ENCODE measurements at places on chromosomes 1 and 21. TPM values are rescaled to one million over a fixed set of nuclear protein-coding genes. Genes with fewer than 3 reads are reported as not detected.

DNA sequence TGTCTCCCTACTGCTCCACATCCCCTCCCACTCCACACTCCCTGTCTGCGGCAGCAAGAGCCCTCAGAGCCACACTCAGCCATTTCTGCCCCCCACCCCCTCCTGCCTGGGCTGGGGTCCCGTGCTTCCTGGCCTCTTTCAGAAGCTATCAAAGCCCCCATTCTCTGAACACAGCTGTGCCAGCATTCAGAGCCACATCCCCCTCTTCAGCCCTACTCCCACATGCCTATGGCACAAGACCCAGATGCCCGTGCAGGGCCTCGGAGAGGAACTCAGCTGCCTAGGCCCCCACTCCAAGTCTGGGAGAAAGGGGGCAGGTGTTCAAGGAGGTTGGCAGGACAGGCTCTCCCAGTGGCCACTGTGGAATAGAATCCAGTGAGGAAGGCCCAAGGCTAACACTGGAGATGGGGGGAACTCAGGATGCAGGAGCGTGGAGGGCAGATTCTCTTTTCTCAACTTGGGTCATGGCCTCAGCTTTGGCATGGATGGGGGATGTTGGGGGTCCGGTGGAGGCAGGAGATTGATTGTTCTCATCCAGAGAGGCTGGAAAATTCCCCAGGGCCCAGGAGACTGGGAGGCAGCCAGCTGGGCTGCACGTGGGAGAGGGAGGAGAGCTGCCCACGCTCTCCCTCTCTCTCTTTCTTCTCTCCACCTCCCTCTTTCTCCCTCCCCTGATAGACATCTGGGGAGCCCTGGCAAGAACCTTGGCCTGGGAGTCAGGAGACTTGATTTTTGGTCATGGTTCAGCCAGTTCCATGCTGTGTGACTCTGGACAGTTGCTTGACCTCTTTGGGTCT is 3.5 kb upstream of the BCAN start:
- H3K27ac ChIP-seq, result no peak overlapping the region
- DNase-seq, result no peak
- H3K4me3 ChIP-seq, result no peak overlapping the region
- peaks cover 16% of the 10 kb centered on the region for H3K27me3 ChIP-seq
- no peaks in the 10 kb centered on the region for H3K36me3 ChIP-seq
- H3K4me1 ChIP-seq, result peaks cover 8% of the 10 kb centered on the region

Gene HDGF
- 93.5 TPM for total RNA-seq

DNA sequence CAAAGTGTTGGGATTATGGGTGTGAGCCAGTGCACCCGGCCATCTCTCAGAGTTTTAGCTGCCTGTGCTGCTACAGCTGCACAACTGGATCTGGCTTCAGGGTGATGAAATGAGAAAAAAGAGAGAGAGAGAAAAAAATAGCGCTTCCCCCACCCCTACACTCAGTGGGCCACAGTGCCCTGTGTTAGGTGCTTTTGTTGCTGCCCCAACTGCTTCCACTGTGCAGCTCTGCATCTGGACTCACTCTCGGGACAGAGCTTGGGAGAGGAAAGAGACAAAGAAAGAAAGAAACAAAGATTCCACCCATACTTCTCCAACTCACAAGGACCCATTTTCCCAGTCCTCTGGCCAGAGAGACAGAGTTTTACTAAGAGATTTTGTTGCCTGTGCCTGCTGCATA is 50.4 kb downstream of the INAVA start:
- no peak for DNase-seq
- no peaks in the 10 kb centered on the region for H3K36me3 ChIP-seq
- no peaks in the 10 kb centered on the region for H3K27me3 ChIP-seq
- no peak overlapping the region for H3K4me3 ChIP-seq
- no peak overlapping the region for H3K27ac ChIP-seq
- no peaks in the 10 kb centered on the region for H3K4me1 ChIP-seq

Gene SPRR2B
- total RNA-seq, result not detected

- no peak overlapping the region for H3K4me3 ChIP-seq
- no peaks in the 10 kb centered on the region for H3K27me3 ChIP-seq
- no peaks in the 10 kb centered on the region for H3K4me1 ChIP-seq
- H3K27ac ChIP-seq, result no peak overlapping the region
Observed at GRCh38 chr1:62336638-62336994, 17.4 kb upstream of the KANK4 start.

Gene KCNN3
- total RNA-seq, result 1.8 TPM

Gene RHEX
- total RNA-seq, result 6.1 TPM

DNA sequence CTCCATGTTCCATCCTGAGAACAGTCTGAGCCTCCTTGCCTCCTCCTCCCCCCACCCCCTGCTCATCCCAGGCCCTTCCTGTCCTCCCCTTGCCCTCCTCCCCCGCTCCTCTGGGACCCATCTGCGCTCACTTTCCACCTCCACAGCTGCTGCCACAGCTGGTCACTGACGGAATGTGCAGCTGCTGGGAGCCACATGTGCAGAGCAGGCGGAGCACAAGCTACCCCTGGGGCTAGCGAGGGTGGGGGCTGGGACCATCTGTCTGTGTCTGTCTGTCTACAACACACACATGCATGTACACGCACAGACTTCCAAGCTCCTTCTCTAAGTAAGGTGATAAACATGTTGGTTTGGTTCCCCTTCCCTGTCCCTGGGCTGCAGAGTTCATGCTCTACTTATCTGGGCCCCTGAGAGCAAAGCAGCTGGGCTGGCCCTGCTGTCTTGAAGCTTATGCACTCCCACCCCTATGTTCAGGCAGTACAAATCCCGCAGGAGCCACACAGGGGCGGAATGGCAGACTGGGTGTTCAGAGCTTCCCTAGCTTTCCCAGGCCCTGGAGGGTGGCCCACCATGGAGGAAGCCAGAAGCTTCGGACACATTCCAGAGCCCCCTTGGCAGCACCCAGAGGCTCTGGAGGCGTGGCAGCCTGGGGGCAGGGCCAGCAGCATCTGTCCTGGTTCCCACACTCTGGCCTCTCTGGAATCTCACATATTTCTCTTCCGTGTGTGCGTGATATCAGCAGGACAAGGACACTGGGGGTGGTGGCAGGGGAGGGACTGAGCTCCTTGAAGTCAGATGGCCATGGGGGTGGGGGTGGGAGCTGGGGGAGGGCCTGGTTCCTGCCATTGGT is 7.0 kb upstream of the HEYL start:
- H3K4me3 ChIP-seq, result no peak overlapping the region
- peak overlapping the region; percentile 76 for H3K27ac ChIP-seq
- peaks cover 10% of the 10 kb centered on the region for H3K4me1 ChIP-seq
- no peak for DNase-seq
- no peaks in the 10 kb centered on the region for H3K27me3 ChIP-seq
- H3K36me3 ChIP-seq, result no peaks in the 10 kb centered on the region

- no peak overlapping the region for H3K27ac ChIP-seq
- H3K4me1 ChIP-seq, result no peaks in the 10 kb centered on the region
- no peak overlapping the region for H3K4me3 ChIP-seq
- H3K27me3 ChIP-seq, result no peaks in the 10 kb centered on the region
Observed at GRCh38 chr1:206568256-206568655, 44.0 kb downstream of the EIF2D start.

DNA sequence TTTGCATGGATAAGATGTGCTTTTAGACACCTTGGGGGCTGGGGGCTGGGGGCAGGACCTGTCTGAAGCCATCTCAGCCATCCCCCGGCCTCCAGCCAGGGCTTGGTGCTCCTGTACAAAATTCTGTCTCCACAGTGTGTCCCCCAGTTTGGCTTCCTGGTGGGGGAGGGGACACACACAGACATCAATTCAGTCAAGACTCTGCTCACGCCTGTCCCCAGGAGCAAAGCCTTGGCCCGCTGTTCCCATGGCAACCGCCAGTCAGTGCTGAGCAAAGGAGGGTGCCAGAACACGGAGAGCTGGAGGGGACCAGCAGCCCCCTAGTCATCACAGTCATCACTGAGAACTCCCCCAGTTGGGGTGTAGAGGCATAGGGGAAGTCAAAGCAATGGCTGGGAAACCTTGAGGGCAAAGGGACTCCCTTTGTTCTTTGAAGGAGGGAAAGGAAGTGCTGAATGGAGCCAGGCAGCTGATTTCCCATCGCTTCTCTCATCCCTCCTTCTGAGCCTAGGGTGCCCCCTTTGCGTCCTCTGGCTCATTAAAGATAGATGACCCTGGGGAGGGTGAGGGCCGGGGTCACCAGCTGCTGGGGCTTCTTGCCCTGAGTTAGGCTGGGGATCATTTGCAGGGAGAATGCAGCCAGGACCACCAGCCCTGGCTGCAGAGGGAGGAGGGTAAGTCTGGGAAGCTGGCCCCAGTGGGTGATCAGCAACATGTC is 134.9 kb upstream of the IPO9 start:
- no peak for DNase-seq
- H3K4me3 ChIP-seq, result no peak overlapping the region
- no peak overlapping the region for H3K27ac ChIP-seq

Gene S100A7
- total RNA-seq, result not detected

GRCh38 chr1:159880430-159880829 is 18.0 kb upstream of the VSIG8 start:
- no peak overlapping the region for H3K27ac ChIP-seq
- H3K36me3 ChIP-seq, result no peaks in the 10 kb centered on the region
- no peaks in the 10 kb centered on the region for H3K4me1 ChIP-seq
- DNase-seq, result no peak
- H3K27me3 ChIP-seq, result no peaks in the 10 kb centered on the region

- H3K4me3 ChIP-seq, result no peak overlapping the region
- no peaks in the 10 kb centered on the region for H3K4me1 ChIP-seq
- no peaks in the 10 kb centered on the region for H3K27me3 ChIP-seq
- H3K36me3 ChIP-seq, result no peaks in the 10 kb centered on the region
- no peak for DNase-seq
Observed at GRCh38 chr1:242784807-242785206, 260.3 kb upstream of the PLD5 start.

Gene LRRC71
- not detected for total RNA-seq

- peak overlapping the region; percentile 66 for H3K27ac ChIP-seq
- H3K27me3 ChIP-seq, result no peaks in the 10 kb centered on the region
- H3K36me3 ChIP-seq, result no peaks in the 10 kb centered on the region
Observed at GRCh38 chr1:224497714-224498573, 63.3 kb upstream of the WDR26 start.

DNA sequence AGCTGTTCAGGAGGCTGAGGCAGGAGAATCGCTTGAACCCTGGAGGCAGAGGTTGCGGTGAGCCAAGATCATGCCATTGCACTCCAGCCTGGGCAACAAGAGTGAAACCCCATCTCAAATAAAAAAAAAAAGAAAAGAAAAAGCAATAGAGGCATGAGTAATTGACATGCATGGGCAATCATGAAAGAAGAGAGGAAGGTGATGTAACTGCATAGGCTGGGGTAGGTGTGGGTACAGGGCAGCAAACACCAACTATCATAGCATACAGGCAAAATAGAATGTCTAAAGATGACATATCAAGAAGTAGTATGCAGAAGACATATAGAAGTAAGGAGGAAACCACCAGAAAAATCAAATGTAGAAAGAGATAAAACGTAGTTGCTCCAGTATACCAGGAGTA is 19.0 kb upstream of the MGST3 start:
- H3K4me3 ChIP-seq, result no peak overlapping the region
- no peaks in the 10 kb centered on the region for H3K4me1 ChIP-seq
- DNase-seq, result no peak
- no peak overlapping the region for H3K27ac ChIP-seq
- H3K36me3 ChIP-seq, result no peaks in the 10 kb centered on the region
- H3K27me3 ChIP-seq, result no peaks in the 10 kb centered on the region

Gene ZBTB8A
- 5.6 TPM for total RNA-seq

Gene ETV3L
- not detected for total RNA-seq

- H3K27me3 ChIP-seq, result no peaks in the 10 kb centered on the region
- H3K4me1 ChIP-seq, result no peaks in the 10 kb centered on the region
- H3K27ac ChIP-seq, result no peak overlapping the region
- no peak overlapping the region for H3K4me3 ChIP-seq
- no peak for DNase-seq
Observed at GRCh38 chr1:40684669-40685068, 6.8 kb upstream of the NFYC start.

DNA sequence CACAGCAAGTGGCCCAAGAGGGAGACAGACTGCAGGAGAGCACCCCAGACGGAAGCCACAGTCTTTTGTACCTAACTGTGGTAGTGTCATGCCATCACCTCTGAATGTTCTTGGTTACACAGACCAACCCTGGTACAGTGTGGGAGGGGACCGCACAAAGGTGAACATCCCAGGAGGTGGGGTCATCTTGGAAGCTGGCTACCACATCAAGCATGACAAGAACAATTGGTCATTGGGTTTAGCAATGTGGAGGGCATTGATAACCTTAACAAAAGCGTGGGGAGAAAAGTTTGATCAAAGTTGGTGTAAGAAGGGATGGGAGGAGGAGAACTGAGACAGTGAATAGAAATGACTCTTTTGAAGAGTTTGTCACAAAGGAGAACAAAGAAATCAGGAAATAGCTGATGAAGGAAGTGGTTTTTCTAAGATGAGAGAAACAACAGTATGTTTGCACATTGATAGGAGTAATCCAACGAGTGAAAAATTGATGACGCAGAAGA is 87.1 kb upstream of the CACNA1E start:
- no peaks in the 10 kb centered on the region for H3K4me1 ChIP-seq
- H3K27me3 ChIP-seq, result no peaks in the 10 kb centered on the region
- no peak overlapping the region for H3K4me3 ChIP-seq
- DNase-seq, result no peak
- no peaks in the 10 kb centered on the region for H3K36me3 ChIP-seq
- no peak overlapping the region for H3K27ac ChIP-seq

DNA sequence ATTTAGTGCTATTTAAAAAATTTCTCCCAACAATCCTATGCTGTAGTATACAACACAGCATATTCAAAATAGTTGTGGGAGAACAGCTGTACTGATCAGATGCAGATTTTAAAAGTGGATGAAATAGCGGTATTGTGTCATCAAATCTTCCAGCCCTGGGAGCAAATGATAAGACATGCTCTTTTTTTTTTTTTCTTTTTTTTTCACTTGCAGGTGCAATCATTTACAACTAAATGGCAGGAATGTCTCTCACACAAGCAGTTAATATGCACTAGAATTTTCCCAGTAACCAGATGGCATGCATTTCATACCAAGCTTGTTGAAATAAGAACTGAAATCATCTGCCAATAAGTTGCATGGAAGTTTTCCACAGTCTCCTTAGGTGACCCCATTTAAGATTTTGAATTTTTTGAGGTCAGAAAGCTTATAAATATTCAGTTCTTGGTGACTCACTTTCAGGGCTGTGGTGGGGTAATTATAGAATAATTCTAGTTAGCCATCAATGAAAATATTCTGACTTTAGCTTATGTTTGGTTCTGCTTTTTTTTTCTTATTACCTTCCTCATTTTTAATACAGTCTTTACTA is 623.9 kb upstream of the NR5A2 start:
- H3K36me3 ChIP-seq, result no peaks in the 10 kb centered on the region
- H3K27ac ChIP-seq, result no peak overlapping the region
- H3K4me1 ChIP-seq, result peaks cover 13% of the 10 kb centered on the region

GRCh38 chr1:46556822-46557221 is 5.4 kb upstream of the KNCN start:
- H3K4me1 ChIP-seq, result no peaks in the 10 kb centered on the region
- no peaks in the 10 kb centered on the region for H3K27me3 ChIP-seq
- no peak overlapping the region for H3K4me3 ChIP-seq
- H3K36me3 ChIP-seq, result peaks cover 29% of the 10 kb centered on the region

Gene SPATA21
- not detected for total RNA-seq

- DNase-seq, result no peak
- H3K27me3 ChIP-seq, result no peaks in the 10 kb centered on the region
- no peak overlapping the region for H3K27ac ChIP-seq
- no peaks in the 10 kb centered on the region for H3K4me1 ChIP-seq
Observed at GRCh38 chr1:33931111-33931475, 67.2 kb downstream of the HMGB4 start.

Gene LYSMD1
- 5.6 TPM for total RNA-seq

Data from thoracic aorta (tissue), 2 donors.